Midbrain (tissue), 1 donor: ENCODE measurements at places on chromosomes 5 and 9.

GRCh38 chr5:44245935-44246334 lies 143.3 kb downstream of the FGF10 start:
- DNase-seq, result no peak

DNA sequence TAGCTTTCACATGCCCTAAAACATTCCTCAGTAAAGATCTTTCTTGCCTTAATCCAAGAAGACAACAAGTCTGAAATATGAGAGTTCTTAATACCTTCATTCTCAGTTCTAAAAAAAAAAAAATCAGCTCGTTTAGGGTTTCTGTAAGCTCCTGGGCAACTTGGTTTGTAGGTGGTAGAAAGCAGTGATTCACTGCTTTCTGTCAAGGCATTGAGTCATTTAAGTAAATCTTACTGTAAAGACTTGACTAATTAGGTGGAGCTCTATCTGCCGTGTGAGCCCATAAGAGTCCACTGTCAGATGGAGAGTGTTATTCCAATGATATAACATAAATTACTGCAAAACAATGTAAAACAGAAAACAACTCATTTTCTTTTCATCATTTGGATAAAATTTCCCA lies 56.1 kb upstream of the MAST4 start:
- no peak for DNase-seq

GRCh38 chr9:26682041-26682440 lies 210.6 kb downstream of the CAAP1 start:
- DNase-seq, result no peak

DNA sequence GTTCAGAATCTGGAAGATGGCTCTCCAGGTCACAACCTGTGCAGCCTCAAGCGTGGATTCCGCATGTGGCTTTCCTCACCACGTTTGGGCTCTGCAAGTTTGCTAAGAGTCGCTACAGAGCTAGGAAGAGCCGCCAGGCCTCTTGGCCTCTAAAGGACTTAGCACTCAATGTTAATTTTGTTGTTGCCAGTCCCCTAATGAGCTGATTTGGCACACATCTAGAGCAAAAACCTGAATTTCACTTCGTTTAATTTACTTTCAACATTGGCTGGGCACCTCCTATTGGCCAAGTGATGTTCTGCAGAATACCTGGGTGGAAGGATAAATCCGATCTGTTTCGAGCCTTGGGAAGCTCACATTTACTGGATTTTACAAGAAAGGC lies 65.8 kb upstream of the UNC5A start:
- DNase-seq, result no peak
